AG04450 (cell line): ENCODE measurements at places on chromosomes 6 and 20.
A peak's percentile ranks its signal among the peaks of the same experiment; 100 is the strongest.

GRCh38 chr20:13302647-13303450, 81.8 kb downstream of the ISM1 start:
- DNase-seq: no peak

DNA sequence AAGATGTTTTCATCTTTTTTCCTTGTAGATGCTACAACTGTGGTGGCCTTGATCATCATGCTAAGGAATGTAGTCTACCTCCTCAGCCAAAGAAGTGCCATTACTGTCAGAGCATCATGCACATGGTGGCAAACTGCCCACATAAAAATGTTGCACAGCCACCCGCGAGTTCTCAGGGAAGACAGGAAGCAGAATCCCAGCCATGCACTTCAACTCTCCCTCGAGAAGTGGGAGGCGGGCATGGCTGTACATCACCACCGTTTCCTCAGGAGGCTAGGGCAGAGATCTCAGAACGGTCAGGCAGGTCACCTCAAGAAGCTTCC, 101.5 kb downstream of the POPDC3 start:
- DNase-seq: no peak

GRCh38 chr6:113873043-113873667, 16.0 kb downstream of the MARCKS start:
- DNase-seq: no peak

DNA sequence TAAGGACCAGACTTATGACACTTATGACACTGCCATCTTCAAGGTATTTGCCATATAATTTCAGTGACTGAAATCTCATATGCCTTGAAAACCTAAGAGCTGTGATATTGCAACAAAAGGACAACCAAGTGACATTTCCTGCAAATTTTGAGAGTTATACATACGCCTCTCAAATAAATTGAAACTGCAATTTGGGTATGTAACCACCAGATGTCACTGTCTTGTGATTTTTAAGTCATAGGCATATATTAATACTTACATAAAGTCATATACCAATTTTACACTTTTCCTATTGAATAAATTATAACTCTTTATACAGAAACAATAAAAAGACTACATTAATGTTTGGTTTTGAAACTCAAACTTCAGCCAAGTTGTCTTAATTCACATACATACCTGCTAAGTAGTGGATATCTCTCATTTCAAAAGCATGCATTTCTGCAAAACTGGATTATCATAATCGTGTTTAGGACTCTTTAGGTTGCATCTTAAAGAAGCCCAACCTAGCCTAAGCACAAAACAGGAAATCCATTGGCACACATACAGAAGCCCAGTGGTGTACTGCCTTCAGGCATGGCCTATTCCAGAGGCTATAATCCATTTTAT, 180.2 kb downstream of the PACRG start:
- no peak for DNase-seq

DNA sequence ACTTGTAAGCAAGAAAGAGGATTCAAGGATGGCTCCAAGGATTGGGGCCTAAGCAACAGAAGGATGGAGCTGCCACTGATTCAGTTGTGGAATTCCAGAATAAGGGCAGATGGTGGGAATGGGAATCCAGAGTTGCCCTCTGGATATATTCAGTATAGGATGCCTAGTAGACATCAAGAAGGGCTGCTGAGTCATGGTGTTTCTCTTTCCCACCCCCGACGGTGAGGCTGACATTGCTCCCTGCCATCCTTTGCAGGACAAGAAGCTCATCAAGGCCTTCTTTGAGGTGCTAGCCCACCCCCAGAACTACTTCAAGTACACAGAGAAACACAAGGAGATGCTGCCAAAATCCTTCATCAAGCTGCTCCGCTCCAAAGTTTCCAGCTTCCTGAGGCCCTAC, 11.2 kb upstream of the ZNF76 start:
- DNase-seq: no peak

- no peak for DNase-seq
Measured at GRCh38 chr6:6556738-6557503, 31.6 kb upstream of the LY86 start.

GRCh38 chr6:134352786-134353480, 35.0 kb upstream of the SGK1 start:
- peak; percentile 39 for DNase-seq

GRCh38 chr20:25247000-25247517, 826 bp upstream of the PYGB start:
- no peak for DNase-seq

GRCh38 chr6:33073431-33073871, at the start of gene HLA-DPA1:
TSS of gene HLA-DPA1 (minus strand) at chr6:33073649.
- no peak for DNase-seq

- DNase-seq: no peak
Measured at GRCh38 chr6:131161987-131162386, 26.7 kb downstream of the AKAP7 start.

GRCh38 chr6:16850681-16851026, 89.4 kb upstream of the ATXN1 start:
- no peak for DNase-seq
